ENCODE measurements at places on chromosomes 3 and 15.
A peak's percentile ranks its signal among the peaks of the same experiment; 100 is the strongest.

- no peak for DNase-seq
Observed at GRCh38 chr3:149462051-149462450, 12.4 kb upstream of the TM4SF4 start.

- DNase-seq = no peak
Observed at GRCh38 chr3:57173687-57174086, 8.5 kb upstream of the IL17RD start.

DNA sequence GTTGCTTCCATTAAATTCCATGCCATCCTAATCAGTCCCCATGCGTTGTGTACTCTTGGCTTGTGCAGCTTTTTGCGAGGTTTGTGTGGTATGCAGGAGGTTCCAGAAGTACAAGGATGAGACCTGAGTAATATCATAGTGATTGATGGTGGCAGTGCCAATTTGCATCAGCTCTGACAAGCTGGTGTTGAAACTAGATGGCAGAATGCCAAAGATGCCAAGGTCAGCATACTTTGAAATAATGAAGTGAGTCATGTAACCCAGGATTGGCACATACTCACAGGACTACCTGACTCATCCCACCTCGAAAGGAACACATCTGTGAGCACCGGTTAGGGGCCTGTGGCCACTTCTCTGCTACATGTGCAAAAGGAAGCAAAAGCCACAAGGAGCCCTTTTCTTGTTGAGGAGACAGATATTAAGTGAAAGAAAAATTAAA lies 14.3 kb downstream of the KAT2B start:
- no peak for DNase-seq

- no peak for DNase-seq
Observed at GRCh38 chr3:59677747-59678702, 628.2 kb upstream of the CFAP20DC start.

- peak; percentile 8 for DNase-seq
Observed at GRCh38 chr15:50685976-50686468, 575 bp downstream of the TRPM7 start.

- no peak for DNase-seq
Observed at GRCh38 chr3:25916321-25916720, 126.4 kb downstream of the OXSM start.

DNA sequence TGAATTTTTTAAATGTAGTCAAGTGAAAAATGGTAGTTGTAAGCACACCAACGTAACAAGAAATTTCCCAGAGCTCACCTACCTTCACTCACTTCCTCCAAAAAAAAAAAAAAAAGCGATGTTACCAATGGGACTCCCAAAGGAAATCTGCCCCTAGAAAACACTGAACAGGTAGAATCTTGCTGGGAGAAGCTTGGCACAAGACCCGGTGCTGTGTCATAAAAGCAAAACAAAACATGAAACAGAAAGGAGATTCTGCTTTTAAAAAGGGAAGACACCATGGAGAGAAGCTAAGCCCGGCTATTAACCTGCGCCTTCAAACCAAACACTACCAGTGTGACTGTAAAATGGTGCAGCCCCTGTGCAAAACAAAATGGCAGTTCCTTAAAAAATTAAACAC lies 40.5 kb downstream of the PGPEP1L start:
- no peak for DNase-seq

DNA sequence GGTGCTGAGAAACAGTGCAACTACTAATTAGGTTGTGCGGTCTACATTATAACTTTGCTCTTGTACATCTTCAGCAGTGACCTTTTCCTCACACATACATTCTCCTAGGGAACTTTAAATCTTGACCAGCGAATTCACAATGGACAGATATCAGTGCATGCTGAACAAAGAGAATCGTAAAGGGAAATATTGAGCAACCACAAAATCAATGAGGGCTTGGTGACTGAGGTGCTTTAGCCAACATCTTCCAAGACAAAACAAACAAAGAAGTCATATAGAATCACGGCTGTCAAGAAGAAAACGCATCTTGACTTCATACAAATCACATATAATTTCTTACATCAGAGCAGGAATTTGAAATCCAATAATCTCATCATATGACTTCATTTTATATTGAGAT lies 1022.0 kb downstream of the ROBO1 start:
- no peak for DNase-seq

GRCh38 chr3:17500618-17501017 lies 241.8 kb downstream of the TBC1D5 start:
- no peak for DNase-seq

DNA sequence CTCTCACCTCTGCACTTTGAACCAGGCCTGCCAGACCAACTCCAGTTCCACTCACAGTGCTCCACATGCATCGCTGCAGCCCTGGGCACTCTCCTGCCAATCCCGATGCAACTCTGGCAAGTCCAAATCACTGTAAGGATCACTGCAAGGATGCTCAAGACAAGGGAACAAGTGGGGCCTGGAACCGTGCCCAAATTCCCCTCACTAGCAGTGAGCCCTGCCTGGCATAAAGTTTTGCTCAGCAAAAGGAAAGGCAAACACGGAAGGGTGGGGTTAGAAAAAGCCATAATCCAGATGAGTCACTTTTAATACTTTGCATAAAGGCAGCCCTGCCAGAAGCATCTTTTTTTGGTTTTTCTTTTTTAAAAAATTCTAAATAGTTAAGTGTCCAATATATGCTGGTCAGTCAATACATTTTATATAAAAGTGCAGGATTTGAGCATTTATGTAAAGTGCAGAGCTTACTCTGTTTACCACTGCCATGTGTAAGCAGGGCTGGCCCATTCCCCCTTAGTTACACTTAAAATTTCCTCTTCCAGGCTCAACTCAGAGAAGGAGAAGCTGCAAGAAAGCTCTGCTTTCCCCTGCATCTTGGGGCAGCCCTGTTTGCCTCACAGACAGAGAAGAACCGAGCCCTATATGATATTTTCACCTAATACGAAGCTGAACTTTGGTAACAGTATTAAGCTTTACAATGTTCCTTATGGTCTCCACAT lies 102.2 kb downstream of the CD47 start:
- DNase-seq = no peak

GRCh38 chr3:42290966-42291714 lies 25.2 kb upstream of the CCK start:
- DNase-seq = no peak

- DNase-seq = peak; percentile 18
Observed at GRCh38 chr3:172194702-172195406, 155.5 kb downstream of the FNDC3B start.

DNA sequence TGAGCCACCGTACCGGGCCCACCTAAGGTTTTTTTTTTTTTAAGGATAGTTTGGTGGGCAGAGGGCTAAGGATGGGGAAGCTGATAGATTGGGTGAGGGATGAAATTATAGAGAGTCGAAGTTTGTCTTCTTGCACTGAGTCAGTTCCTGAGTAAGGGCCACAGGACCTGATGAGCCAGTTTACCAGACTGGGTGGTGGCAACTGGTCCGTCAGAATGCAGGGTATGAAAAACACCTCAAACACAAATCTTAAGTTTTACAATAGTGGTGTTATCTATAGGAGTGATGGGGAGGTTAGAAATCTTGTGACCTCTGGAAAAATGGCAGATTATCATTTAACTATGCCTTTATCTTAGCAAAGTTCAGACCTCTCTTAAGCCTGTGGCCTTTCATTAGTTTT lies 2.8 kb downstream of the ZNF860 start:
- DNase-seq = no peak

- DNase-seq = no peak
Observed at GRCh38 chr3:122661633-122662032, 19.0 kb upstream of the PARP14 start.

GRCh38 chr15:48914717-48915116 lies 36.8 kb downstream of the EID1 start:
- DNase-seq = no peak

GRCh38 chr3:48697952-48698351 lies 12.2 kb upstream of the NCKIPSD start:
- DNase-seq = no peak

- no peak for DNase-seq
Observed at GRCh38 chr15:37619358-37620042, 314.9 kb upstream of the TMCO5A start.

DNA sequence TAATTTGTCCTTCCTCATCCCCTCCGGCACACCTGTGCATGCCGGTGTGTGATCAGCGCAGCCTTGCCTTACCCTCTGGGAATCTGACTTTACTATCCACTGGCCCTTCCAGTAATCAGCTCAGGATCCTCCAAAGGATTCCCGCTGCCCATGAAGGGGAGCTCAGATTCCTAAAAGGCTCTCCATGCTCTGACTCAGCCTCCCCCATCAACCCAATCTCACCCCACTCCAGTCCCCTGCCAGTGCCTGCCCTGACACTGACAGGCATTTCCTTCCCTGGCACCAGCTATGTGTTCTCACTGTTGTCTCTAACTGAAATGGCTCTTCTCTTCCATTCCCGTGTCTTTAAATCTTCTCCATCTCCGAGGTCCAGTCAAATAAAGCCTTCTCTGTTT lies 7.3 kb upstream of the BCL2A1 start:
- DNase-seq = no peak

DNA sequence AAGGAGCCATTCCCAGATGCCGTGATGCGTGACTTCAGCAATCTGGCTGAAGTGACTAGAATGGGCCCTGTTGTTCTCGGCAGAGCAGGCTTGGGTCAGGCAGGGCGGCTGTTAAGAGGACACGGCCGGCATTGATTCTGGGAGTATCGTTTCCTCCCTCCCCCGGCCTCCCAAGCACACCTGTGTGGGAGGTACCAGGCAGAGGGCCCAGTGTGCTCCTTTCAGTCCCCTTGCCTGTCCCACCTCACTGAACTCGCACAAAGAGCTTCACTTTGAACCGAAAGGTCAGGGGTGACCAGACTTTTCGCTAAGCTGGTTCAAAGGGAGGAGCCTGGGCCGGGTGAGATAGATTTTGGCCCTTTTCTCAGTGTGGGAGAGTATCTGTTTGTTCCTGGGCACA lies 92.7 kb downstream of the CEMIP start:
- DNase-seq = no peak

DNA sequence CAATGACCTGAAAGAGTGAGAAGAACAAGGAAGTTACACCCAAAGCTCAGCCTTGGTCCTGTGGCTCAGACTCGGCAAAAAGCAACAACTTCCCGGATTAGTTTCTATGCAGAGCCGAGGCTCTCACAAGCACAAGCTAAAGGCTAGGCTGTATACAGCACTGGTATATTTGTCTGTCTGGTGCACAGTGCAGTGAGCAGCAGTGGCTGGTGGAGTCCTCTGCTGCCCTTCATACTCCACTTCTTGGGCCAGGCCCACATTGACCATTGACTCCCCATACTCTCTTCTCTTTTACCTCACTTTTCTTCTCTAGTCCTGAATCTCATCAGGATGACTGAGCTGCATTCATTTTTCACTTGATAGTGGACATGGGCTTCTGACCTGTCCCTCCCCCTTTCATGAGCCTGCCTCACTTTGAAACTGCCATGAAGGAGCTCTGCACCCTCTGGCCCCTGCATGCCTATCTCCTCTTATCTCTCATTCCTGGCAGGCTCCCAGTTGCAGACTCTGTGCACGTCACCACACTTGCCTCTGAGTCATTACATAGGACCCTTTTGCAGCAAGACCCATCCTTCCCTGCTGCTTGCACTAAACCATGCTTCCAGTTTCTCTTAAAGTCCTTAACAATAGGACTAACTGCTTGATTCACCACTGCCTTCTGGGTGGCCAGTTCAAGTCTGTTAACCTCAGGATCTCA lies 379.3 kb downstream of the NTRK3 start:
- DNase-seq = no peak

GRCh38 chr3:168517249-168518071 lies 421.7 kb upstream of the GOLIM4 start:
- DNase-seq = no peak

GRCh38 chr15:24857763-24858162 lies 97.0 kb upstream of the SNRPN start:
- DNase-seq = no peak

GRCh38 chr3:69226071-69226470 lies 103.7 kb upstream of the LMOD3 start:
- no peak for DNase-seq

GRCh38 chr3:102017784-102018183 lies 168.5 kb downstream of the NFKBIZ start:
- no peak for DNase-seq

- DNase-seq = no peak
Observed at GRCh38 chr3:50671331-50671730, 3.4 kb upstream of the DOCK3 start.

GRCh38 chr3:98594628-98595324 lies 1.4 kb upstream of the CPOX start:
- no peak for DNase-seq

DNA sequence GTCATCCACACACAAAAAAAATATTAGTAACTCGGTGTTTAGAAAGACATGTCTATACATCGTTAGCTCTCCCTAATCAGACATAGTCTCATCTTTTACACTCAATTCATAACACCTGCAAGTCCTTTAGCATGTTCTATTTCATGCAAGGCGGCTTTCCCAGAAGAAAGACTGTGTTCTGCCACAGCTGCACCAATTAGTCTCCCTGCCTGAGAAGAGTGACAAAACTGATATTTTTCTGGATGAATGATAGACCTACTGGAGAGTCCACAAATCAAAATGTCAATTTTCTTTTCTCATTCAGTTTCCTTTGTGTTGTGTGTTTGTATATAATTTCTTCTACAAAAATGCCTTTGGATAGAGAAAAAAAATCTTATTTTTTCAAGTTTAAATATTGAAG lies 435.8 kb upstream of the EPHA3 start:
- no peak for DNase-seq

- no peak for DNase-seq
Observed at GRCh38 chr3:87333393-87333892, 57.1 kb upstream of the POU1F1 start.

GRCh38 chr3:142947799-142948575 lies 15.5 kb downstream of the PAQR9 start:
- DNase-seq = no peak

DNA sequence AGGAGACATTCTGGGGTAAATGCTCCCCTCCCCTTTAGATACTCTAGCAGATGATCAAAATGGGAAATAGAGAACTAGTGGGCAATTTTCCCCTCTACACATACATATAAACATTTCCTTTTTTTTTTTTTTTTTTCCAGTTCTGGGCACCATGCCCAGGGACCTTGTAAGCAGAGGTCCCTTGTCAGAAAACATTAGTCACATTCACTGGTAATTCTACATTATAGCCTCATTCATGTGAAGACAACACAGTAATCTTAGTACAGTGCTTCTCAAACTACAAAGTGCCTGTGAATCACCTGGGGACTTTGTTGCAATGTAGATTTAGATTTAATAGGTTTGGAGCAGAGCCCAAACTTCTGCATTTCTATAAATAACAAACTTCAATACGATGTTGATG lies 60.1 kb upstream of the ACTC1 start:
- no peak for DNase-seq

DNA sequence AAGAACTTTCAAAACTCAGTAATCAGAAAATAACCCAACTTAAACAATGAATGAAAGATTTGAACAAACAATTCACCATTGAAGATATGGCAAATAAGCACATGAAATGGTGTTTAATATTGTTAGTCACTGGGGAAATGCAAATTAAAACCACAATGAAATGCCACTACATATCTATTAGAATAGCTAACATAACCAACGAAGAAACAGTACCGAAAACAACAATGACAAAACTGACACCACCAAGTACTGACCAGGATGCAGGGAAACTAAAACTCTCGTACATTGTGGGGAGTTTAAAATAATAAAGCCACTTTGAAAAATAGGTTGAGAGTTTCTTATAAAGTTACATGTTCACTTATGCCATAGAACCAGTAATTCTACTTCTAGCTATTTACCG lies 69.1 kb downstream of the KBTBD8 start:
- no peak for DNase-seq

- no peak for DNase-seq
Observed at GRCh38 chr15:80476036-80476435, 71.9 kb downstream of the ARNT2 start.

Data from NCI-H1930 (cell line).